GM13977 (cell line): ENCODE measurements at places on chromosomes 4 and X.

DNA sequence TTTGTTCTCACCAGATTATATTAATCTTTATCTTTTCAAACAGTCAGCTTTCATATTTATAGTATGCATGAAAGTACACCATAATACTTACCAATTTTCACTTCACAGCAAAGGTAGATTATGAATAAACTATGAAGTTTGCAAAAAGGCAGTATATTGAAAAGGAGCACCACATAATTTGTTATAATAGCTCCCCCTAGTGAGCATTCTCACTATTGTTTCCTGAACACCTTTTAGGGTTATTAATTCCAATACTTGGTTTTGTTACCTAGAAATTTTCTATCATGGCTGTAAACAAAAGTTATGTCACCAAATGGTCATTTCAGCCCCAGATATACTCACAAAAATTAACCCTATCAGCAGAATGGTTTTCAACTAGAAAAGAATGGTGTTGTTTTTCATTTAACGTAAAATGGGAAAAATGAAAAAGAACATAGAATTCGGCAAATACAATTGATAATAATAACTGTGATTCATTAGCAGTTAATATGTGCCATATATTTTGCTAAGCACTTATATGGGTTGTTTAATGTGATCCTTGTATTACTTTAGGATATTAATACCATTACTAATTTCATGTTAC lies 30.2 kb upstream of the NKX6-1 start:
- DNase-seq, result peak; percentile 28

DNA sequence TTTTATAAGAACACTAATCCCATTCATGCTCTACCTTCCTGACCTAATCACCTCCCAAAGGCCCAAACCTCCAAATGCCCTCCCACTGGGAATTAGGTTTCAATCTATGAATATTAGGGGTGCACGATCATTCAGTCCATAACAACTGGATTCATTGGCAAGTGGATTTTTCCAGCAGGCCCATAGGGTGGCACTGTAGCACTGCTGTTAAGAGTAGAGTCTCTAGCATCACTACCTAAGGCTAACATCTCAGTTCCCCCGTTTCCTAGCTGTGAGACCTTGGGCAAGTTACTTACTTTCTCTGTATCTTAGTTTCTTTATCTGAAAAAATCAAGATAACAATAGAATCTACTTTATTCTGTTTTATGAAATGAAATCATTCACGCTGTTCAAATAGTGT lies 315.8 kb downstream of the STIM2 start:
- no peak for DNase-seq

DNA sequence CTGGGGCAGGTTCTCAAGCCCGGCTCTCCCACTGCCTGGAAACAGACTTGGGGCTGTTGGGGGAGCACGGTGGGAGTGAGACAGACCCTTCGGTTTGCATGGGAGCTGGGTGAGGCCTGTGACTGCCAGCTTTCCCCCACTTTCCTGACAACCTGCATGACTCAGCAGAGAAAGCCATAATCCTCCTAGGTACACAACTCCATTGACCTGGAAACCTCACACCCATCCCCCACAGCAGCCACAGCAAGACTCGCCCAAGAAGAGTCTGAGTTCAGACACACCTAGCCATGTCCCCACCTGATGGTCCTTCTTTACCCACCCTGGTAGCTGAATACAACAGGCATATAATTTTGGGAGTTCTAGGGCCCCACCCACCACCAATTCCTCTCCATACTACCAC lies 57.6 kb upstream of the UBQLN2 start:
- DNase-seq, result no peak

- DNase-seq, result no peak
Observed at GRCh38 chrX:109283870-109284269, 198.0 kb downstream of the GUCY2F start.

DNA sequence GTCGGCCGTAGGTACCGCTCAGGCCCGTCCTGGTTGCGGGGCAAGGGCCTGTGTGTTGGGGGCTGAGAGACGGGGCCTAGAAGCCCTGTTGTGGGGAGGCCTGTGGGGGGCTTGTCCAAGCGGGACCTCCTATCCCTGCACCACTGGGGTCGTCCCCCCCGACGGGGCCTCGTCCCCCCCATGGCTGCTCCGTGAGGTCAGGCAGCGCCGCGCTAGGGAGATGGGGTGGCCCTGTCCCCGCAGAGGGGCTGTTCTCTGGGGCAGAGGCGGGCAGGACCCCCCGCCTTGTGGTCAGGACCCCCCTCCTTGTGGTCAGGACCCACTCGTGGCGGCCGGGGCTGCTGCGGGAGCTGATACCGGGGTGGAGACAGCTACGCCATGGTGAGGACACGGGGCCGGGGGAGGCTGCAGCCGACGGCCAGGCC lies 12.1 kb upstream of the GTPBP6 start:
- DNase-seq, result no peak

- peak; percentile 10 for DNase-seq
Observed at GRCh38 chrX:133171962-133172708, 46.0 kb downstream of the TFDP3 start.

DNA sequence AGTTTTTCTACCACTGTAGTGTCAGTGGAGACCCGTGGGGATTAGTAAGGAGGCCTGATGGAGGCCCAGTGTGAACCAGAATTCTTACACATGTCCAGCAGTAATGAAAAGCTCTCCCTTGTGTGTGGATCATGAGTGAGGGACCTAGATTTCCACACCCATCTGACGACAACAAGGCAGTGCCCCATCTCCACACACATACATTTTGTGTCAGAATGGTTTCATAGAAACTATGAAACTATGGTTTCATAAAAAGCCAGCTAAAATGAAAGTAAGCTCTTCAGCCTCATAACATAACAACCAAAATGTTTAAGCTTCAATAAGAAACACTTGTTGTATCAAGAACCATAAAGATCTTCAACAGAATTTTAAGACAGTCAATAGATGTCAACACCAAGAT lies 884.5 kb upstream of the ADGRL3 start:
- DNase-seq, result no peak
